Activated T-cell treated with anti-CD3 and anti-CD28 coated beads, Interleukin-2, amount 50 U/mL, for 4 hours (primary cell): ENCODE measurements at places on chromosomes 13 and 19. TPM values are rescaled to one million over a fixed set of nuclear protein-coding genes. Genes with fewer than 3 reads are reported as not detected.
A peak's percentile ranks its signal among the peaks of the same experiment; 100 is the strongest.

DNA sequence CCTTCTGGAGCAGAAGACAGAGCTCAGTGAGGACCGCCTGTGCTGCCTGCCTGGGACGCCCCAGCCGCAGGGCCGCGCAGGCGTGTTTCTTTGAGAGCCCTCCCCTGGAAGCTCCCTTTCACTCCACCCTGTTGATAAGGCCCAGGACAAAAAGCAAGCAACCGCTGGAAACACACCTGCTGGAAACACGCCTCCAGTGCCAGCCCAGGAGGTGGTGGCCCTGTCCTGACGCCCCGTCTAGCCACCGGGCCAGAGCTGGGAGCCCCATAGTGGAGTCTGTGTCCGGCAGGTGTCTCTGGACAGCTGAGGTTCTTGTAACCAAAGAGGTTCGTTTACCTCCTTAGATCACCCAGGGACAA lies 173.8 kb downstream of the KATNAL1 start:
- DNase-seq: no peak

- no peak for DNase-seq
Measured at GRCh38 chr19:40502647-40503319, 36.0 kb downstream of the SPTBN4 start.

Gene ADGRE2
- 1.4 TPM for total RNA-seq

GRCh38 chr13:94609196-94609595 lies 7.5 kb downstream of the GPR180 start:
- no peak for DNase-seq

DNA sequence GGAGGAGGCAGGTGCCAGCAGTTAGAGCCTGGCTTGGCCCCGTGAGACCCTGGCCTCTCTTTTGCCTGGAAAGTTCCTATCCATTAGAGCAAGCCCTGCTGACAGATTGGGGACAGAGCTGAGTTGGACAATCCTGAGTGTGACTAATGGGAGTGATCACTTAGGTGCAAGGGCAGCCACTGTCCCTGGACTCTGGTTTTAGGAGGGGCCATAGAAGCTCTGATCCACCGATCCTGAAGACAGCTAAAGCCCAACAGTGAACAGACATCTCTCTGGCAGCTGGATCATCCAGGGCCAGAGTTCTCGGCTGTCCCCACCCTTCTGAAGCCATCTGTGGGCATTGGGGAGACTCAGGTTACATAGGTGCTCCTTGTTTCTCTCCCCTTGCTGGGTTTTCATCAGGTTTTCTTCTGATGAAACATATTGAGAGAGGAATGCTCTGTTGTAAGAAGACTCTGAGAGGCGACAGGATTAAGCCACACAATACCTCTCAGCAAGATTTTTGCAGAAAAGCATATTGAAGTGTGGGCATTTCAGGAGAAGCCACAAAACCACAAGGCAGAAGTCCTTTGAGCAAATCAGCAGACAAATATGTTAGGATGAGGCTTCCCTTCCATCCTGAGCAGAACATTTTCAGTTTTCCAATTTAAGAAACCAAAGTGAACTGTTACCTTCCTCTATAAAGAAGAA lies 288.0 kb upstream of the MAB21L1 start:
- DNase-seq: no peak

GRCh38 chr19:16473875-16474392 lies 2.2 kb upstream of the EPS15L1 start:
- DNase-seq: no peak

DNA sequence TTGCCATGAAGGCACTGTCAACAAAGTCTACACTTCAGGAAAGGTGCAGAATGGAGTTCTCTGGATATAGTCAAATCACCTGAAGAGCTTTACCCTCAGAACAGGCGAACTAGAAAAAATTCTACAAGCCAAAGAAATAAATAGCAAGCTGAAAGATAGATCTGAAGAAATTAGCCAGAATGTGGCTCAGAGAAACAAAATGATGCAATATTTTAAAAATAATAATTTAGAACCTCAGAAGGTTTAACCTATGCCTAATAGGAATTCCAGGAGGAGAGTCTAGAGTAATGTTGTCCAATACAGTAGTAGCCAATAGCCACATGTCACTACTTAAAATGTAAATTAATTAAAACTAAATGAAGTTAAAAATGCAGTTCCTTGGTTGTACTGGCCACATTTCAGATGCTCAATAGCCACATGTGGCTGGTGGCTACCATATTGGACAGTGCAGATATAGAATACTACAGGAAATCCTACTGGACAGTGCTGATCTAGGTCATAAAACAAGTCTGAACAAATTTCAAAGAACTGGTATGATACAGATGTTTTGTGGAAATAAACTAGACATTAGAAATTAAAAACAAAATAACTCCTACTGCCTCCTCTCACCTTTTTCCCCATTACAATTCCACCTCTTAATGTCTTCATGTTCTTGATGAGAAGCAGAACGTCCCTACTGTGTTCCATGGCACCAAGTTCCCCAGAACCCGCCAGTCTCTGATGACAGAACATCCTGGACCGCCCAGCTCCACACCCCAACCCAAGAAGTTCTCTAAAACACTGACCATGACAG lies 679 bp upstream of the CDADC1 start:
- DNase-seq: no peak

- no peak for DNase-seq
Measured at GRCh38 chr19:33512580-33513137, 8.9 kb downstream of the PEPD start.

DNA sequence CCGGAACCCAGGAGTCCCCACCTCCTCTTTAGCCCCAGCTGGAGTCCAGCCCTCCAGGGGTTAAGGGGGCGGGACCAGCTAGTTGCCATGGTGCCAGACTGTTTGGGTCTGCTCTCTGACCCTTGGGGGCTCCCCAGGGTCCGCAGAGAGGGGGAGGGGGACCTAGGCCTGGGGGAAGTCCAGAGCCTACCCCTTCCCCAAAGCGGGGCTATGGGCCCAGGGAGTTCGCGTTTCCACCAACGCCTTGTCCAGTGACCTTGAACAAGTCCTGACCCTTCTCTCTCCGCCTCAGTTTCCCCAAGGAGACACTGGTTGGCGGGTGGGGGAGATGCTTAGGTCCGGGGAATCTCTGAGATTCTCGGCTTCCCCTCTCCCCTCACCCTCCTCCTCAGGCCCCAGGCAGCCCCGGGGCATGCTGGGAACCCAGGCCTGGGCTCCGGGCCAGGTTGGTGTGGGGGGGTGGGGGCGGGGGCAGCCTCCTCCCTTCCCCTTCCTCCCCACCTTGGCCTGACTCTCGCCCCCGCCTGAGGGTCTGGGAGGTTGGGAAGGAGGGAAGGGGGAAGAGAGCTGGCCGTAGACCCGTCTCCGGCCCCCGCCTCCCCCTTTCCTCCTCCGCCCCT lies 2.6 kb upstream of the SPACA6 start:
- DNase-seq: peak; percentile 57

DNA sequence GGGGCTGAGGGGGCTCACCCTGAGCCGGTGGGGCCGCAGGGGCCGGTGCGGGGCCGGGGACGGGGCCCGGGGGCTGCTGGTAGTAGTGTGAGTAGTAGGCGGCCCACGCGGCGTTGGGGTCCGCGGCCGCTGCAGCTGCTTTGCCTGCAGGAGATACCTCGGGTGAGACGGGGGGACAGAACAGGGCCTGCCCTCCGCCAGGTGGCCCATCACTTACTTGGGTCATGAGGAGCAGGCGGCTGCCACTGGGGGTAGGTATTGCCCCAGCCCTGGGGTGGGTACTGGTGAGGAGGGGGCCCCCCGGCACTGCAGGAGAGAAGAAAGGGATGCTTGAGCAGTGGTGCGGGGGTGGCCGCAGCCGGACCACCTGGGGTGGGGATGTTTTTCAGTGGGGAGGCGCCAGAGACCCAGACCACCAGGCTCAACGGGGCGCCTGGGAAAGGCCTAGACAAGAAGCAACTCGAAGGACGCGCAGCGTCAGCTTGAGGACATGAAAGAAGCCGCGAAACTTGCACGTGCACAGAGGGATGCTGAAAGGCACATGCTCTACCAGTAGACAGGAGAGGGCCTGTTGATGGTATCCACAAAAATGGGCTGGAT lies 8.9 kb downstream of the KHSRP start:
- DNase-seq: no peak

Gene P2RY11
- total RNA-seq: 87.5 TPM

Gene CLEC4G
- not detected for total RNA-seq

GRCh38 chr19:34104096-34104495 lies 68.2 kb upstream of the LSM14A start:
- no peak for DNase-seq

DNA sequence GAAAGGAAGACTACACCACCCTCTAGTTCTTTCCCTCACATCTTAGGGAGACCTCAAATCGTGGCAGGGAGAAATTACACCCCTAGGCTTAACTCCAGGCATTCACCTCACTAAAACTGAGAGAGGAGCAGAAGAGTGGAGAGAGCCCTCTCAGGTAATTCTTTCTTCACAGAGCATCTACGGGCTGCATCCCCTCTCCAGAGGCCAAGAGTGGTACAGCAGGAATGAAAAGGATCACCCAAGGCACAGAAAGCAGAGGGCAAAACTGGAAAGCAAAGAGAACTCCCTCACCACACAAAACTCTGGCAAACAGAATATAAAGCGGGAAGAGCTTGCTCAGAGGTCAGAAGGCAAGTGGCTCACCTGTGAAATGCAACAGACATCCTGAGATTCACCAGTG lies 661.2 kb downstream of the TBC1D4 start:
- DNase-seq: no peak

- DNase-seq: no peak
Measured at GRCh38 chr13:25766991-25767390, 284.8 kb downstream of the SHISA2 start.

DNA sequence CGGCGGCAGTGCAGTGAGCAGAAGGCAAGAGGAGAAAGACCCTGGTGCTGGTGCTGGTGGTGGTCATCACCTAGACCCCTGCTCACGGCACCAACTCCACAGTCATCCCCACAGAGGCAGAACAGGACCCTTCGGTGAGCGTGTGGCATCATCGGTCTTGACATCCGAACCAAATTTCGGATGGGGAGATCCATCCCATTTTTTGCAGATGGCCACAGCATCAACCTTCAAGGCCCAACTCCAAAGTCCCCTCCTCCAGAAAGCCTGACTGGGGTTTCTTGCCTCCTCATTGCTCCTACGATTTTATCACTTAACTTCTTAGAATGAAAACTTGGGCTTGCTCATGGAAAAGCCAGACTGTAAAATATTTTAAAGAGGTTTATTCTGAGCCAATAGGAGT lies 8.7 kb upstream of the KLK12 start:
- DNase-seq: no peak

GRCh38 chr19:39082745-39083598 lies 1.2 kb upstream of the ACP7 start:
- DNase-seq: no peak

Gene CCNA1
- not detected for total RNA-seq

- no peak for DNase-seq
Measured at GRCh38 chr13:42891591-42891990, 100.5 kb downstream of the EPSTI1 start.

DNA sequence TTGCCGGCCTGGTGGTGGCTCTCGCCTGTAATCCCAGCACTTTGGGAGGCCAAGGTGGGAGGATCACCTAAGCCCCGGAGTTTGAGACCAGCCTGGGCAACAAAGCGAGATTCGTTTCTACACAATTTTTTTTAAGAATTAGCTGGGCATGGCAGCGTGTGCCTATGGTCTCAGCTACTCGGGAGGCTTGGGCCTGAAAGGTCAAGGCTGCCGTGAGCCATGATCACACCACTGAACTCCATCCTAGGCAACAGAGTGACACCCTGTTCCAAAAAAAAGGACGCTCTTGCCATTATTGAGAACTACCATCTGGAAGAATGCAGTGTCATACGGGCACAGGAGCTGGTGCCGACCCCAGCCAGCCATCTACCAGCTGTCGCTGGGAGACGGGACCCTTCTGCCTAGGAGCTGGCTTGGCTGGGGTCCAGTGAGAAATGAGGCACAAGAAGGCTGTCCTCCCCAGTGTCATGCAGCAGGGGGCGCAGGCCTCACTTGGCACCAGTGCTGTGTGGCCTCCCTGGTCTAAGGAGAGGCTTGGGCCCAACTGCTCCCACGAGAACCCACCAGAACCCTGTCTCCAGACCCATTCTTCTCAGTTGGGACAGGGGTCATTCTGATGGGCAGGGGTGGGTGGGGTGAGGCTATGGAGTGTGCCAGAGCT lies 12.2 kb upstream of the RELB start:
- DNase-seq: peak; percentile 63
